Brain pericyte (primary cell): ENCODE measurements at places on chromosomes 11 and 22.

DNA sequence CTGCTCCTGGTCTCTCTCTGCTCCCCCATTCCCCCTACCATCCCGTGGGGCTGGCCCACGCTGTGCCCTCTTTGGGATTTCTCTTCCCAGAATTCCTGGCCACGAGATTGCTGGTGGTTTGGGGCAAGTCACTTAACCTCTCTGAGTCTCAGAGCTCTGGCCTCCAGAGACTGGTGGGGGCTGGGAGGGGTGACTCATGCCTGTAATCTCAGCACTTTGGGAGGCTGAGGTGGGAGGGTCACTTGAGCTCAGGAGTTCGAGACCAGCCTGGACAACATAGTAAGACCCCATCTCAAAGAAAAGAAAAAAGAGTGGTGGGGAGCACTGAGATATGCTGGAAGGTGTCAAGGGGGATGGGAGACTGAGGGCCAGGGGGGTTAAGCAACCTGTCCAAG is 18.3 kb downstream of the OTUB1 start:
- no peak for DNase-seq

DNA sequence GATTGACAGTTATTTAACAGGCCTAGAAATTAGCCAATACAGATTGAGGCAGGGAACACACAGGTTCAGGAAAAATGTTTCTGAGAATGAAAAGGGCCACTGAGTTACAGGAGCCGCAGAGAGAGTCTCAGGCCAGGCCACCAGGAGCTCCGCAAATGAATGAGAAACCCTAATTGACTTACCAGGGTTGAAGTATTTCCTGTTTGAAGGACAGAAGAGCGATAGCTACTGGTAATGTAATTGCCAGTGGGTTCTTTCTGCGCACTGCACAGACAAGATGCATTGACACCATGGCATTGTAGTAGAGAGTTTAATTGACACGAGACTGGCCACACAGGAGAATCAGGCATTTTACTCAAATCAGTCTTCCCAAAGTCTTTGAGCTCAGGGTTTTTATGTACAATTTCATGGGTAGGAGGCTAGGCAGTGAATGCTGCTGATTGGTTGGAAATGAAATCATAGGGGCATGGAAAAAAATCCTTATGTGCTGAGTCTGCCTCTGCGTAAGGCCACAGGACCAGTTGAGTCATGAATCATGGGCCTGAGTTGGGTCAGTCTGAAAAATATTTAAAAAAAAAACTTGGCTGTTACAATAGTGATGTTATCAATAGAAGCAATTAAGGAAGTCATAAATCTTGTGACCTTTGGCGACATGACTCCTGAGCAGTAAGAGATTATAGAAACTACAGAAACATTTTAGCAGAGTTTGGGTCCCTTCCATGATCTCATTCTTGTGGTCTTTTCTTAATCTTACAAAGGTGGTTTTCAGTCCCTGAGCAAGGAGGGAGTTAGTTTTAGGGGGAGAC is 203.8 kb downstream of the CASP12 start:
- DNase-seq = no peak

- DNase-seq = no peak
Observed at GRCh38 chr11:35461917-35462538, 42.7 kb upstream of the SLC1A2 start.

DNA sequence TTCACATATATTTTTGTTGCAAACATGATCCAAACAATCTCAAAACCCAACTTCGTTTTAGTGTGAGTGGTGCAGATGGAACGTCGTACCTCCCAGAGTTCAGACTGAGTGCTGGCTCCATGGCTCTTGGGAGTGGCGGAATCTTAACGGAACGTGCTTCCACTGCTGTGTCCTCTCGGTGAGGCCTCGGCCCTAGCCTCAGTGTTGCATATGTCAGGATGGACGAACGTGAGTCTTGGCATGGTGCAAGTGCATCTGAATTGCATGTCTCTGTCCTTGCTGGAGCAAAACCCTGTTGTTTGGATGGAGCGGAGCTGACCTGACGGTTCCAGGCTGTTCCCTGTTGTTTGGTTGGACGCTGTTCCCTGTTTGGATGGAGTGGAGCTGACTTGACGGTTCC is 306.8 kb downstream of the TBC1D22A start:
- no peak for DNase-seq

DNA sequence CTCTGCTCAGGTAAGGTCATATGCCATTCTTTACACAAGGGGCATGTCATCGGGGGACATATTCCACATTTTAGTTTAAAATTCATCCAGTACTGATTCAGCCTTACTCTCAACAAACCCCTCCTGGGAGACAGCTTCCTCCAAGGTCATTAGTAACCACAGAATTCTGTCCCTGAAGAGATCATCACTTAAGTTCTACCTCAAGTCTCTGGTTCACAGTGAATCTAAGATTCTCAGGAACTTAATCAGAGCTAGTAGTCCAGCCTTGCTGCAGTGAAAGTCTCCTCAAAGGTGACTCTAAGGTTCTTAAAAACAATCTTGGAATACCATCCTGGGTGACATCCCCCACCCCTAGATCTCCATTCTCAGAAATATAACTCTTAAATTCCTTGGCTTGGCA is 18.9 kb upstream of the GDPD4 start:
- DNase-seq = no peak

GRCh38 chr11:20616920-20617319 is 17.5 kb downstream of the SLC6A5 start:
- no peak for DNase-seq

DNA sequence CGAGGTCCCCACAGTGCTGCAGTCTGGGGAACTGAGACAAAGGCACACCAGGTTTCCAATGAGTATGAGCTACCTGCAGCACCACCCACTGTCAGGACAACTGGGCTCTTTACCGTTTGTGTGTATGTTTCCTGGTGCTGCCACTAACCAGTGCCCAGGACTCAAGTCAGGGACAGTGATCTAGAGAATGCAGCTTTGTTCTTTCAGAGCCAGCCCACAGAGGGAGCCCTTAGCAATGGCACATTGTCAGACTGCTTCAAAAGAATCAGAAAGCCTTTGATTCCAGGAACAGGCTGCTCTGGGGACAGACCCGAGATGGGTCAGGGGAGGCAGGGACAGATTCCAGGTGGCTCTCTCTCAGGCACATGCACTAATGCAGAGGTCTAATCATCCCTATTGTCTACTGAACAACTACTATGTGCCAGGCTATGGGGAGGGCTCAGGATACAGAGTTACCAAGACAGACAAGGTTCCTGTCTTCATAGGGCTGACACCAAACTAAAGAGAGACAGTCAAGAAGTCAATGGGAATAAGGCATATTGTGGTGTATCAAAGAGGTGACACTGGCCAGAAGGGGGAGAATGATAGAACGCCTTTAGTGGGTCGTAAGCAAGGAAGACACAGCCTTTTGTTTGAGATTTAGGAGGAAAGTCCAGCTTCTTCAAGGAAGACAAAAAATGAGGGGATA is 103.7 kb downstream of the VPREB1 start:
- no peak for DNase-seq

GRCh38 chr11:66600631-66601233 is 7.7 kb downstream of the CCS start:
- peak; percentile 68 for DNase-seq

- DNase-seq = no peak
Observed at GRCh38 chr11:119115484-119116234, 5.7 kb upstream of the HINFP start.

DNA sequence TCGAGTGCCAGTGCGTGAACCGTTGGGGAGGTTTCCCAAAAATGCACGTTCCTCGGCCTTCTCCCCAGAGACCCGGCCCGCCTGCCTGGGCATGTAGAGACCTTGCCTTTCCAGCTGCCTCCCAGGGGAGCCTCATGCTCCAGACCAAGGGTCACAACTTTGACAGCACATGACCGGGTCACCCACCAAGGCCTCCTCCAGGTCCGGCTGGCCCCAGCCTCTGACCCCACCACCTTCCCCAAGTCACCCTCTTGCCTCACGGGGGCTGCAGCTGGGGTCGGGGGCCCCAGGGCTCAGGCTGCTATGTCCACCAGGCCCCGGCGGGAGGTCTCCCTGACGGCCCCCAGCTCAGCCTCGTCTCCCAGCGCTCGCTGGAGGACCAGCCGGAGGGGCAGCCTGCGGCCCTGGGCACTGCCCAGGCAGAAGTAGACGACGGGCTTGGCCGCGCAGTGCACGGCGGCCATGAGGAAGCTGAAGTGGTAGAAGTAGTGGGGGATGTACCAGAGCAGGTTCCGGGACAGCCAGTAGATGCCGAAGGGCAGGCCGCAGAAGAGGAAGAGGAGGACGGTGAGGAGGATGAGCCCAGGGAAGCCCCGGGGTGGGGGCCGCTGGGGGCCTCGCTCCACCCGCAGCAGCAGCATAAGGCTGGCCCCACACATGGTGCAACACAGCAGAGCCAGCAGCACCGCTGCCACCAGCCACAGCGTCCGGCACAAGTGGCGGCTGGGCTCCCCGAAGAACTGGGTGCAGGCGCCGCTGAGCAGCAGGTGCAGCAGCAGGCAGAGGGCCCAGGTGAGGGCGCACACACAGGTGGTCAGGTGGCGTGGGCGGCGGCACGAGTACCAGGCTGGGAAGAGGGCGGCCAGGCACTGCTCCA is 4.4 kb downstream of the MRGPRE start:
- DNase-seq = no peak

GRCh38 chr11:130278151-130278550 is 36.6 kb downstream of the ZBTB44 start:
- DNase-seq = no peak

GRCh38 chr11:102604875-102605274 is 20.3 kb downstream of the MMP20 start:
- DNase-seq = no peak

DNA sequence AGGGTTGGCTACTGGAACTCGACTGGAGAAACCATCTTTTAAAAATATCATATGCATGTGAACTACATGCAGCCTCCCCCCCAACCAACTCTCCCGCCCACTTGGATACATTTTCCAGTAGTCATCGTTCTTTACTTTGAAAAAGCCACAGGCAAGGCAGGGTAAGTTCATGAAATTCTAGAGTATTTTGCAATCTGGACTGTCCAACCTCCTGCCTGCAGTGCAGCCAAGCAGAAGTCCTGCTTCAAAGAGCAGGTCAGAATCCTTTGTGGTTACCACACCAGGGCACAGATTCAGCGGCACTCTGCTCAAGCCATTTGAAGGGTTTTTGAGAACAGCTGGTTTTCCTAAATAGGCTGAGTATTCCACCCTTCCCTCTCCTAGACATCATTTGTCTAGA is 12.1 kb downstream of the ELF5 start:
- DNase-seq = peak; percentile 72

- DNase-seq = no peak
Observed at GRCh38 chr11:30333405-30333804, 10.5 kb downstream of the ARL14EP start.

DNA sequence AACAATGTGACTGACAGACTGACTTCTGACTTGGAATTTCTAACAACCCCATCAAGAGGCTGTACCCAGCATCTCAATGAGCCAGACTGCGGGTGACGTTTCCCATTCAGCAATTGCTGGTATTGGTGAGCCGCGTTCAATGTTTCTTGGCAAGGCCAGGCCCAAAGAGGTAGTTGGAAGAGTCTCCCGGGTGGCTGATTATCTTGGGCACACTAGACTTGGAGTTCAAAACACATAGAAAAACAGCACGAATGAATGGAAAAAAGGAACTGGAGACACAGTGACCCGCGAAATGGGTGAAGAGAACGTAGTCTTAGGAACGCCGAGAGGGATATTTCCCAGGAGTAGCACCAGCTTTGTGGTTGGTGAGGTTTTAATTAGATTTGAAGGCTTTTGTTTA is 115.7 kb downstream of the RPS6KA4 start:
- DNase-seq = no peak

- DNase-seq = no peak
Observed at GRCh38 chr11:10973416-10973815, 115.6 kb upstream of the ZBED5 start.

DNA sequence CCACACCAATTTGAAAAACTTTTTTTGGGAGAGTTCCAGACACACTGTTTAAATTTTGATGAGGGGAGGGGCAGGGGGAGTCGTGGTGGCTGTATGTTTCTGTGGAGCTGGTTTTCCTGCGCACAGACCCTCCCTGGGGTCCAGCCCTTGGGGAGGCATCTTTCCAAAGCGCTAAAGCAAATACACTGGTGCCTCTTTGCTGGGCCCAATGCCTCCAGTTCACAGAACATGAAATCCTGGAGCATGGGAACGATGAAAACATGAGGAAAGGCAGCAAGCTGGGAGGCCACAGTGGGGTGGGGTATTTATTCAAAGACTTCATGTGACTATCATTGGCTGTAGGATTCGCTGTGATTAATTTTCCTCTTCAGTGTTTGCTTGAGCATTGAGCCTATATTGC is 135.3 kb downstream of the CCDC34 start:
- DNase-seq = peak; percentile 59
